ENCODE measurements at places on chromosomes 5 and 9.

- no peak for DNase-seq
Observed at GRCh38 chr9:16293610-16294009, 576.9 kb downstream of the BNC2 start.

GRCh38 chr9:109619310-109619709 lies 121.2 kb upstream of the PTPN3 start:
- no peak for DNase-seq

- DNase-seq, result peak; percentile 18
Observed at GRCh38 chr5:143229896-143230675, 173.4 kb downstream of the NR3C1 start.

- no peak for DNase-seq
Observed at GRCh38 chr5:54718656-54719055, 201.1 kb downstream of the SNX18 start.

Measured in iPS-NIHi11 (cell line).